Activated CD4-positive, alpha-beta T cell treated with anti-CD3 and anti-CD28 coated beads, Interleukin-2, amount 50 U/mL, for 24 hours (primary cell): ENCODE measurements at places on chromosomes 4 and X.

GRCh38 chr4:119942806-119943205, 123.8 kb downstream of the MAD2L1 start:
- DNase-seq, result no peak

GRCh38 chr4:18314731-18315130, 293.2 kb upstream of the LCORL start:
- no peak for DNase-seq

- no peak for DNase-seq
Observed at GRCh38 chrX:55710701-55711100, 6.8 kb upstream of the RRAGB start.

GRCh38 chr4:1632109-1633104, 51.7 kb downstream of the FAM53A start:
- no peak for DNase-seq

DNA sequence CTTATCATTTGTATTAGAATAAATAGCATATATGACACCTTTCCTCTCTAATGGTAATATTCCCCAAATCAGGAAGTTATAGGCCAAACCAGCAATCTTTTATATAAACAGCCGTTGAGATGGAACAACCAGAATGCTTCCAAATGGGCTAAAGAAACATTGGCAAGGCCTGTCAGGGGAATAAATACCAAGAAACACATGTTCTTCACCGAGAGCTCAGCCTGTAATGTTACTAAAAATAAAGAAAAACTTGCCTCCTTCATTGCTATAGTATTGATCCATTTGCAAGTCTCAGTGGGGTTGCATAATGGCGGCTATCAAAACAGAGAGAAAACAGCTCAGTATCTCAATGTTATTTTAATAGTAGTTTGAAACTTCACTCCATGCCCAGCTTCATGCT, 104.9 kb downstream of the FAM13A start:
- no peak for DNase-seq

GRCh38 chr4:5933116-5933515, 40.2 kb upstream of the CRMP1 start:
- no peak for DNase-seq

DNA sequence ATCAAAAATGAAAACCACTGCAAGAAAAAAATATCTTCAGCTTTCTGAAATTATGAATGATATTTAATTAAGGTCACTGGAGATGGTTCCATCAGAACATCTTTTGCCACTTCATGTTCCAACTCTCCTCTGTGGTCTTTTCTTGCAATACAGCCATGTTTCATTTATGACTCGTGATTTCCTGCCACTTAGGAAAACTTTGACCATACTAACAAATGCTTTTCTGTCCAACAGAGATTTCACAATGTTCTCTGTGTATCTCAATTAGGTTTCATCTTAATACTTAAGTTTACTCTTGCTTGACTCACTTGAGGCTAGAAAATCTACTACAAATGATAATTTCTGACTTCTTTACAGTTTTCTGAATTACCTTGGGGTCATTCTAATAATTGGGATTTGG, 330.9 kb downstream of the CXXC4 start:
- no peak for DNase-seq

DNA sequence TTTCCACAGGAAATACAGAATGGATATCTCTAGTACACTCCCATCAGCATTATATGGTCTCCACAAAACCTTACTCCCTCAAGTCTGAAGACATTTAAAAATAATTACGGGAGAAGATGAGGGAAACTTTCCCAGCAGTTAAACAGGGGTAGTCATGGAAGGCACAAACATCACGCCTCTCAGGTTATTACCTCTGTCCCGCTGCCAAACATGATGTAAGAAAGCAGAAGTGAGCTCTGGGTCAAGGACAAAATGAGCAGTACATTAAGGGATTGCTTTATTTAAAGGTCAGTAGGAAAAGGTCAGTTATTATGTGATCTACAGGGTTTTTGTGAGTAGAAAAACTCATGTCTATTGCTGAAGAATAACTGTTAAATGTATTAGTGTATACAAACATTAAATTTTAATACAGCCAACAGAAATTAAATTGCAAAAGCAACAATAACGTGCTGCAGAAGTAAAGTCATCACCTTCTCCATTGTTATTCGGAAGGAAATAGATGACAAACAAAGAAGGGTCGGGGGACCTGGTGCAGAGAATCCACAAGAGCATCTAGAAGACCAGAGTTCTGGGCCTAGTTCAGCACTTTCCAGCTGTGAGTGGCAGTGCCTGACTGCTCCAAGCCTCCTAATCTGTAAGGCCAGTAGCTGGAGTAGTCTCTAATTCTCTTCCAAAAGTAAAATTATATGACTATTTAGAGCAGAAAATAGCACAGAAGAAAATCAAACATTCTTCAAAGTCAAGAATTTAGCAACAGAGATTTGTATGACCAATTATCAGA, 171.2 kb downstream of the PPP3CA start:
- DNase-seq, result no peak

DNA sequence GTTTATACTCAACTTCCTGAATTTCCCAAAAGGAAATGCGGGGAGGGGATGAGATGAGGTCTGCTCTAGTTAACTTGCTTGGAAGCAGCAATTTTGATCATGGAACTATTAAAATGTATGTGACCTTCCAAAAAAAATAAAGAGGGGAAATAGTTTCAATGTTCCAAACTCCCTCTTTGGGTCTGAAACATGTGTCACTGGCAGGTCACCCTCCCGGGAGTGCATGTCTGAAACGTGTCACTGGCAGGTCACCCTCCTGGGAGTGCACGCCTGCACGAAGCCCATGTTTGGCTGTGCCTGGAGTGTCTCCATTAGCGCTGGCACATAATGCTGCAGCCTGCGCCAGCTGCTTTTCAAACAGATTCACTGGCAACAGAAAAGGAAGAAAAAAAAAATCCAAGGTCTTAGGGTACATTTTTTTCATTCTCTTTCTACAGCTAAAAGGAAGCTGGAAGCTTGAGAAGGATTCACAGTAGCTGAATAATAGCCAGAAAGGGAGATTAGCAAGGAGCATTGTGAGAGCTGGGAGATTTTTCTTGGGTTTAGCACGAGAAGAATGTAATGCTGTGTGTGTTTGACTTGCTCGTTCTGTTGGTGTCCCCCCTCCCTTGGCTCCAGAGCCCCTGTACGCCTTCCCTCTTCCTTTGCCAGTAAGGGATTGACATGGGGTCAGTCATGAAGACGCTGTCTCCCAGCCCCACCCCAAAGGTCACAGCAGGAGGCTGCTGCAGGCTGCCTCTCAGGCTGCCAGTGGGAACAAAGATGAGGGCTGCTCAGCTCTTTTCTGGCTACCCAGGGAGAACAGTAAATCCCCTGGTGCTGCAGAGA, 39.2 kb upstream of the TLR3 start:
- DNase-seq, result no peak

DNA sequence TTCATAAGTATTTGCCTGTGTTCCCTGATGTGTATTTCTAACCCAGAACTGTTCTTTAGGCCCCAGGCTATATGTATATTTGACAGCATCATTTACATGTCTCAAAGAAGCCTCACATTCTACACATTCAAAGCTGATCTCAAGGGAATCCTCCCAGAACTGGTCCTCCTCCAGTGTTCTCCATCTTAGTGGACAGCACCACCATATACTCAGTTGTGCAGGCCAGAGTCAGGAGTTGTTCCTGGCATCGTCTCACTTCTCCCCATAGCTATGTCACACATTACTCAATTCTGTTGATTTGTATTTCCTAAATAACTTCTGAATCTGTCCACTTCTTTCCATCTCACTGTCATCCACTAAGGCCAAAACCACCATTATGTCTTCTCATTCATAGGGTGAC, 82.8 kb upstream of the TRPC3 start:
- DNase-seq, result no peak
